Stimulated activated CD4-positive, alpha-beta T cell treated with anti-CD3 and anti-CD28 coated beads, Interleukin-4, amount 100 ng/mL, for 4 hours (primary cell): ENCODE measurements at places on chromosomes 7 and 10.

- DNase-seq = peak; percentile 44
These were observed 6.1 kb upstream of the VCL start for GRCh38 chr10:73991884-73992245.

DNA sequence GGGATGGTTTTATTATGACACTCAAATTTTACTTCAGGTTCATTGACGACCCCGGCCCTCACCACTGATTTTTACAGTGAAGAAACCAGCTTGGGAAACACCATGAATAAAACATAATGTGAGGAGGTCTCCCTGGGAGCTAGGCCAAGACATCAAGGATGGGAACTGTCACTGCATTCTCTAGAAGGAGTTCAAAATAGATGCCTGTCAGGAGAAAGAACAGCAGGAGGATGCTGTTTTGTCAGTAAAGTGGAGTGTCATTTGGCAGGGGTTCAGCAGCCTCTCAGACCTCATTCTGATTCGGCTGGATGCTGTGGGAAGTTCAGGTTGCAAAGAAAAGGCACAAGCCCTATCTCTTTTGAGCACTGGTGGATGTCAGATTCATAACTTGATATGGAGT, 360.3 kb upstream of the C7orf33 start:
- DNase-seq = no peak

GRCh38 chr10:17563452-17563851, 53.7 kb downstream of the HACD1 start:
- DNase-seq = no peak

- DNase-seq = no peak
These were observed 67.5 kb upstream of the MEOX2 start for GRCh38 chr7:15753887-15754579.

GRCh38 chr10:51377932-51378599, 303.8 kb downstream of the PRKG1 start:
- no peak for DNase-seq

DNA sequence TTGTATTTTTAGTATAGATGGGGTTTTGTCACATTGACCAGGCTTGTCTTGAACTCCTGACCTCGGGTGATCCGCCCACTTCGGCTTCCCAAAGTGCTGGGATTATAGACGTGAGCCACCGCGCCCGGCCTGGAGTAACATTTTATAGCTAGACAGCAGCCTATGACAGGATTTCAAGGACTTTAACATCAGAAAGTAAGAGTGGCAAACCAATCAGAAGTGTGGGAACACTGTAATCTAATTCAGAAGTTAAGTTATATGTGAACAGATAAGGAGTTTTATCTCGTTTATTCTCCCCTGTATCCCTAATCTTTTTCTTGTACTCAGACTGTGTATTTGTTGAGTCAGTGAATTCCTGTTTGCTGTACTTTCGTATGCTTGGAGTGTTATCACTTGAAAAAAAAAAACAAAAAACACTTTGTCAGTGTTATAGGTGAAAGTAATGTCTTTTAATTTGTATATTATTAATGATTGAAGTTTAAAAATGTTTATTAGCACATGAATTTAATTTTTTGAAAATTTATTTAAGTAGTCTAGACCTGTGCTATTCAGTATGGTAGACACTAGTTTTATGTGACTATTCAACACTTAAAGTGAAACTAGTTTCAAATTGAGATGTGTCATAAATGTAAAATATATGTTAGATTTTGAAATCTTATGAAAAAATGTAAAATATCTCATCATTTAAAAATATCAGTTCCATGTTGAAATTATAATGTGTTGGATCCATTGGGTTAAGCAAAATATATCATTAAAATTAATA, 38.6 kb downstream of the RSBN1L start:
- DNase-seq = no peak

DNA sequence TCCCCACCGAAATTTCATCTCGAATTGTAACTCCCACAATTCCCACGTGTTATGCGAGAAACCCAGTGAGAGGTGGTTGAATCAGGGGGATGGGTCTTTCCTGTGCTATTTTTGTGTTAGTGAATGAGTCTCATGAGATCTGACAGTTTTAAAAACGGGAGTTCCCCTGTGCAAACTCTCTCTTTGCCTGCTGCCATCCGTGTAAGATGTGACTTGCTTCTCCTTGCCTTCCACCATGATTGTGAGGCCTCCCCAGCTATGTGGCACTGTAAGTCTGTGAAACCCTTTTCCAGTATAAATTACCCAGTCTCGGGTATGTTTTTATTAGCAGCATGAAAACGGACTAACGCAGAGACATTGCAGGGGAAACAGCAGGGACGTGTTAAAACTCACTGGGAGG, 5.3 kb upstream of the OLAH start:
- no peak for DNase-seq

GRCh38 chr10:78211561-78212051, 177.9 kb downstream of the RPS24 start:
- DNase-seq = no peak

DNA sequence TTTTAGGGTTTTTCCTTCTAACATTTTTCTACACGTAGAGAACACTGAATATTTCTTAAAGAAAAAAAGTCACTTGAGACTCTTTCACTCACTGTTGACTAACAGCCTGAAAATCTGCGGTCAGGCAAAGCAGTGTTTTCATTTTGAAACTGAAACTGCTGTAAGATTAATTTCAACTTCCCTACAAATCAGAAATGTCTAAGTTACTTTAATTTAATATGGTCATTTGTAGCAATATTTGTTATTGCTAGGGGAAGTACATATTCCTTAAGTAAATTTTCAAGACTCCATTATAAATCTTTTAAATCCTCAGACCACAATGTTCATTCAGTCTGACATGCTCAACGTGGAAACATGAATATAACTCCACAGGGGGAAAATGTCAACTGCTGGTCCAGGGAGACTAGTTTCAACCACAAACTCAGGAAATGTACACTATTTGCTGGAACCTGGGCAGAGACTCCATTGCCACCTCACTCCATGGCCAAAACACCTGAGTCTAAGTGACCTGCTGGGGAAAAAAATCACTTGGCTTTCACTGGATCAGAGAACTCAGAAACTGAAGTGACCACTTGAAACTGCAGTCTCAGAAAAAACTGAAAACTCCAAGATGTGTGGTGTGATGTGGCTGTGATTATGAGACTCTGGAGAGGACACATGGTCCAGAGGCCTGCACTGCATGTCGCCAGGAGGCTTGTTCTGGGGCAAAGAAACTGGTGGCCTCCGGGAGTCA, 161.2 kb downstream of the TAX1BP1 start:
- no peak for DNase-seq

- DNase-seq = no peak
These were observed 145.5 kb downstream of the OTUD1 start for GRCh38 chr10:23584396-23584795.

DNA sequence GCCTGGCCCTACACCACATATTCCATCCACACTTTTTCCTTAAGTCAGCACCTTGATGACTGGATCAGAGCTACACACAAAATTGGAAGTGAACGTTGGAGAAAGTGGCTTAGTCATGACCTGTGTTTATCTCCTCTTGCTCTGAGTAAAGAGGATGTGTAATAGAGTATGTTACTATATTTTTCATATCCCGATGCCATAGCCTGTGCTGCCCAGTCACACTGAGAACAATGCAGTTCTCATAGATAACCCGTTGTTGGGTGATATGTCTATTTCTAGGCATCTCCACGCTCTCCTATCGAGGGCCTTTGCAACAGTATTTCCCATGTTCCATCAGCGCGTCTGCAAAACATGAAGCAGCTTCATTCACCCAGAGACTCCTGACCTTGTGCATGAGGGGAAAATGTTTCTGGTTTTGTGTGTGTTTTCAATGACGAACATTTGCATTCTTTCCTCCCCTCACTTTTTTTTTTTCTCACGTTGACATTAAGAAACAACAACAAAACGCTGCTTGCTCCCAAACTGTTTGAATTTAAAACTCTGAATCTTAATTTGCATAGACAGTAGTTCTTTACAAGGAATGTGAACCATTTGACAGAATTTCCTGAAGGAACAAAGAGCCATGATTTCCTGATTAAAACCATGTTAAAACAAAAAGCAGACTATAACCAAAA, 43.4 kb downstream of the GRK5 start:
- DNase-seq = no peak

- DNase-seq = no peak
These were observed 13.7 kb downstream of the MYL10 start for GRCh38 chr7:101615446-101615845.

DNA sequence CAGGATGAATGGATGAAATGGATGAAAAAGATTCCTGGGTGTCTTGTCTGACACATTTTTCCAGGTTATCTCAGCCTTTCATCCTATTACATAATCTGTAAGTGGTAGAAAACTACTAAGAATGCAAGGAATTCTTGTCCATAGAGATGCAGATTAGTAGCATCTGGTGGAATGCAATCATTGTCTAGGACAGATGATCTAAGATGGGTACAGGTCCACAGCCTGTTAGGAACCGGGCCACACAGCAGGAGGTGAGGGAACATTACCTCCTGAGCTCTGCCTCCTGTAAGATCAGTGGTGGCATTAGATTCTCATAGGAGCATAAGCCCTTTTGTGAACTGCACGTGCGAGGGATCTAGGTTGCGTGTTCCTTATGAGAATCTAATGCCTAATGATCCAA, 225.0 kb downstream of the CALN1 start:
- DNase-seq = no peak

DNA sequence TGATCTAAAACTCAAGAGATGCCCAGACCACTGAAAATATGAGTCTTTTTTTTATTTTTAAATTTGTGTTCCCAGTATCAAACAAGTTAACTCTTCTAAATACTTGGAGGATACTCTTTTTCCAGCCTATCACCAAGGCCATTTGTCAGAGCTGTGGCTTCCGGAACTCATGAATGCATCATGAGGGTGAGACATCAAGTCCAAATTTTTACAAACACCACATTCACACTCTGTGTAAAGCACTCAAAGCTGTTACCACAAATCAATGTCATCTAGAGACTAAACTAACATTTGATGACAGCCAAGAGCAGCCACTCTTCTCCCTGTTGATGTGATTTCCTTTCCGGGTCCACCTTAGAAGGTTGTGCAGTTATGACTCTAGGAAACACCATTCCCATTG, 43.8 kb upstream of the ARID5B start:
- no peak for DNase-seq

GRCh38 chr7:55794527-55794926, 68.0 kb downstream of the SEPTIN14 start:
- DNase-seq = no peak

DNA sequence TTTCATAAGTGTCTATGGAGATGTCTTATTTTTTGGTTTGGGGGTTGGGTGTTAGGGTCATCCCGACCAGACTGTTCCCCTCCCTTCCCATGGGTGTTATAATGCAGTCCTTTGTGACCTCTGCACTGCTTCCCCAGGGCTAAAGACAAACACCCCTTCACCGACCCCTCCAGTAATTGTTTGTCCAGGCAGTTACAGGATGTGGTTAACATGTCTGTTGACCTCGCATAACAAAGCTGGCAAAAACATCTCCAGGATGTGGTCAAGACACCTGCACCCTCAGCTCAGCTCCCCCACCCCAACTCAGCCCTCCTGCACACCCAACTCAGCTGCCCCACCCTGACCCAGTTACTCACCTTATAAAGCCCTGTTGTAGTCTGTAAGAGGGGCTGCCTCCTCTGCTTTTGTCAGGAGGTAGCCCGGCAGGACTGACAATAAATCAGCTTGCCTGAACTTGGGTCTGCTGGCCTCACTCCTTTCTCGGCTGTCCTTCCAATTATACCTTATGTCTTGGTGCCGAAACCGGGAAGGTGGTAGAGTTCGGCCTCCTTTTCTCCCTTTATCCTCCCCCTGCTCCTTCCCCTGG, 102.2 kb downstream of the ZNF92 start:
- no peak for DNase-seq

DNA sequence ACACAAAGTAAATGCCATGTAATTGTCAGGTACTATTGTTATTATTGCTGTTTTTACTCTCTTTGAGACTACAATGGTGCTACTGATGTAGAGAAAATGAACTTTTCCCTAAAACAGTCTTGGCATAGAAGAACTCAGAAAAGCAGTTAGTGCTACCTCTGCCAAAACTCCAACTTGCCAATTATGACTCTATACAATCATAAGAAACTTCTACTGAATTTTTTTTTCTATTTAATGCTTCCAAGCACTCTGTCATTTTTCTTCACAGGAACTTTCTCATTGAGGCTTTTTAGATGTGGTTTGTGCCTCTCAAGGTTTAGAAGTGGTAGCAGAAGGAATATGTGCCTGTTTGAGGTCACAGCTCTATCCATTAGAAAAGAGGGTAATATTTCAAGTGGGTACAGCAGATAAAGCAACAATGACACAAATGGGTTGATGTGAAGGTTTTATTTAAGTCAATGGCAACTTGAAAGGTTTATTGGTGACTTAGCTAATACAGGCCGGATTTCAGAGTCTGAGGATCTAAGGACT, 64.0 kb upstream of the FERD3L start:
- DNase-seq = no peak

DNA sequence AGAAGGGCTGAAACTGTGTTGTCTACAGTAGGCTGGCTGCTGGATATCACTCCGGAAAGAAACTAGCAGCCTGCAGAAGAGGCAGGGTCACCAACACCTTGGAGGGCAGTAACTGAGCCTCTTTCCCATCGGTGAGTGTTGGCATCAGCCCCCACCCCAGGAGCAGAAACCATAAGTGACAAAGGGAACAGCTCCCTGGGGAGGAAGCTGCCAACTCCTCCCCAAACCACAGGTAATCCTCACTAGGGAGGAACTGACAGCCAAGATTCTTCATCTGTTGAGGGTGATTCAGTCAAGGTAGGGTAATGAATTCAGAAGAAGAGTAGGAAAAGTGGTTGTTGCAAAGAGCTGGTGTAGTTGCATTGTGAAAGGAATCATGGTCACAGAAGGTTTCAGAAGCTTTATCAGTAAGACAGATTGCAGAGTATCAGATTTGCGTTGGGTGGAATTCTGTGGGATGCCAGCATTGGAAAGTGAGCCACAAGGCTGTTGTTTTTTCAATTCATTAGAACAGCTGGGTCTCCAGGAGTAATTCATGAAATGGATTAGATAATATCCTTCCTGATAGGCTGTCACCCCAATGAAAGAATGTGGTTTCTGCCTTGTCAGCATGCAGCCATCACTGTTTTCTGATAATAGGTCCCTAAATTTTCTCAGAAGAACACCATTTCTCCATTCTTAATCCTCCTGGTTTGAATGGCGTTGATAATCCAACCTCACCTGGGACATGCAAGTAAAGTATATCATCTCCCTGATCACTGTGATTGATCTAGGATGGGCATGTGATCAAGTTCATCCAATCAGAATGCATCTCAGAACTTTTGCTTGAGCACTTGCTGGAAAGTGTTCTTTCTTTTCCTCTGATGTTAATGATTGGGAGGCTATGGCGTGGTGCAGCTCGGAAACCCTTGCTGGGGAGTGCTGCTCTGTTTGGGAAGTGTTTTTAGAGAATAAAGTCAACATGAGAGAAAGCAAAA, 75.0 kb upstream of the CTBP2 start:
- DNase-seq = no peak

- no peak for DNase-seq
These were observed 108.9 kb downstream of the SAMD9 start for GRCh38 chr7:93008833-93009232.

DNA sequence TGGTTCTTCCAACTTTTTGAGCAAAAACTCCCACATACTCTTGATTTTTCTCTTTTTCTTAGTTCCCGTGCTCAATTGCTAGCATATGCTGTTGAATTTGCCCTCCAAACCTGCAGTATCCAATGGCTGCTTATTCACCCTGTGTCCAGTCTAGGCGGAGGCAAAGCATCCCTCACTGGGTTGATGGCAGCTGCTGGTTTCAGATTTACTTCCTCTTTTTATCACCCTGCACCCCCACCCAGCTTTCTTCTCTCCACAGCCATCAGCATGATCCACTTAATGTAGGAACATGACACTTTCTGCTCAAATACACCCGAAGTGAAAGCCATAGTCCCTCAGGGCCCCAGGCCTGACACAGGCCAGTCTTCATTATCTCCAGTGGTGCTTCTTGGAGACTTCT, 87.6 kb upstream of the ADARB2 start:
- no peak for DNase-seq
